ENCODE measurements at places on chromosomes 4 and X.
A peak's percentile ranks its signal among the peaks of the same experiment; 100 is the strongest.

- DNase-seq = no peak
These were observed 1777.8 kb upstream of the TENM3 start for GRCh38 chr4:180465364-180465763.

- DNase-seq = peak; percentile 32
These were observed at the start of gene IRAK1 for GRCh38 chrX:154019633-154020528. Gene IRAK1, minus strand, starts transcription at chrX:154019902. Its CDS starts 90 bp downstream, at chrX:154019812.

DNA sequence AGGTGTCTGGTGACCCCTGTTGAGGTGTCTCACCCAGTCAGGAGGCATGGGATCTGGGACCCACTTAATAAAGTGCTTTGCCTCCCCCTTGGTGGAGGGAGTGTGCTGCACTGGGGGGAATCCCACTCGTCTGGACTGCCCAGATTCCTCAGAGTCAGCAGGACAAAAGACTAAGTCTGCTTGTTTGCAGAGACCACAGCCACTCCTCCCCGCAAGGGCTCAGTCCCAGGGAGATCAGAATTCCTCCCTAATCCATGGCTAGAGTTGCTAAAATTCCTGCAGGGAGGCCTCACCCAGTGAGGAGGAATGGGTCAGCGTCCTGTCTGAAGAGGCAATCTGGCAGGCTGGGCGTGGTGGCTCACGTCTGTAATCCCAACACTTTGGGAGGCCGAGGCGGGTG, 442.2 kb downstream of the PABPC4L start:
- no peak for DNase-seq

DNA sequence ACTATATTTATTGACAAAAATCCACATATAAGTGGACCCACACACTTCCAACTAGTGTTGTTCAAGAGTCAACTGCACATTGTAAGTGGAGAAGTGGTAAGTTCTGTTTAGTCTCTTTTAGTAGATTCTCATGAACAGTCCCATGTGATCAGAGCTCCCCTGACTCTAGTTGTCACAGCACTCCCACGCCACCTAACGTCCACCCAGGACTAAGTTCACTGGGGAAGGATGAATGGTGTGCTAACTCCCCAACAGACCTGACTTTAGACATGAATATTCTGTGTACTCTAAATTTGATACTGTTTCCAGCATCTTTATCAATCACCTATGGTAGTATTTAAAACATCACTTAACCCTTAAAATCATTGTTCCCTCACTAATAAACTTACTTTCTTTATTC, 59.8 kb downstream of the PACRGL start:
- no peak for DNase-seq

GRCh38 chr4:8110071-8110986, 48.3 kb downstream of the ABLIM2 start:
- DNase-seq = no peak

DNA sequence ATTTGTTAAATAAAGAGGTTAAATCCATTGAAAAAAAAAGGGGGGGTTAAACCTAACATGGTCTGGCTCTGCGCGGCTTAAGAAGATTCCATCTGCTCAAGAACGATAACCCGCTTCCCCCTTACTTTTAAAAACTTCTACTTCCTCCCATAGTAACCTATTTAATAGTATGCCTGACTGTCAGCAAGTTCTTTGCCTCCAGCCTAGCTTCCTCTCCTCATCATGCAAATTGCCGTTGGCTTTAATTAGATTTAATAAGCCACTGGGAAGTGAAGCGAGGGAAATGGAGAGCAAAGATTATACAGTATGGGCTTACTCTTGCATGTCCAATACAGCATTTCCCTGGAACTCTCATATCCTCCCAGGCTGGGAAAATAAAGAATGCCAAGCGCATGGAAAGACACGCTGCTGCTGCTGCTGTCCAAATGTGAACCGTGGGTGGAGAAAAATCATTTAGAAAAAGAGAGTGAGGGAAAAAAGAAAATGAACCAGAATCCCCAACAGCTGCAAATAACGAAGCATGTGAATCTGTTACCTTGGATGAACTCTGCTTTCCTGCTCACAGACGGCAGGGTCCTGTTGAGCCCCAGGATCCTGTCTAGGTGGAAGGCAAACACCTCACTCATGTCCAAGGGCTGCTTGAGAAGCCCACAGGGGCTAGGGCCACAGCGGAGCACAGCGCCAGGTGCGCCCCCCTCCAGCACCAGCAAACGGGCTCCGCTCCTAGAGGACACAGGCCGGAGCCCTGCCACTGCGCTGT, 2.7 kb downstream of the GASK1B start:
- no peak for DNase-seq

DNA sequence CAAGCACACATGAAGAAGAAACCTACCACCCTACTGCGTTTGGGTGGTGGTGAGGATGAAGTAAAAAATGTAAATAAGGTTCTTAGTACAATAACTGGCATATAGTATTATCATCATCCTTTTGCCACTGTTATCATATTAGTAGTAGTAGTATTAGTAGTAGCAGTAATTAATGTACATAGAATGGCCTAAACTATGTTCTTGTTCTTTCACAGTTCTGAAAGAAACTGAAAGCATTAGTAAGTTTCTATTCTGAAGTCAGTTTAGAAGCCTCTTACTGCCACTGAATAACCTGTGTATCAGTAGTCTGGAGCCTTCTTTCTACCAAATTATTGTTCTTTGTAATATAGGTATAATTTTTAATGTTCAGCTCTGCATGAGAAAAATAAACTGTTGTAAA, 21.0 kb downstream of the COL4A6 start:
- DNase-seq = no peak

DNA sequence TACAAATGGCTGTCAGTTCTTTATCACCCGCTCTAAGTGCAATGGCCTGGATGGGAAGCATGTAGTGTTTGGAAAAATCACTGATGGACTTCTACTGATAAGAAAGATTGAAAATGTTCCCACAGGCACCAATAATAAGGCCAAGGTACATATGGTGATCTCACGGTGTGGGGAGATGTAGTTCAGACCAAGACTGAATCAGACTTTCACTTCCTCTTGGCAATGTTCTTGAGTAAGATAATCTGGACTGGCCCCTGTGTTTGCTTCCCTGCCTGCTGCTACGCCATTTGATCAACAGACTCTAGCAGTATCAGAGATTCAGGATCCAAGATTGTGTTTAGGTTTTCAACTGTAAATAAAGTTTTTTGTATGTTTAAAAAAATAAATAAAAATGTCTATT, 682.2 kb upstream of the AMOT start:
- DNase-seq = no peak

GRCh38 chrX:1323315-1323714, 13.3 kb upstream of the IL3RA start:
- DNase-seq = peak; percentile 30

- no peak for DNase-seq
These were observed 385 bp downstream of the DCLK2 start for GRCh38 chr4:150078579-150079080.

DNA sequence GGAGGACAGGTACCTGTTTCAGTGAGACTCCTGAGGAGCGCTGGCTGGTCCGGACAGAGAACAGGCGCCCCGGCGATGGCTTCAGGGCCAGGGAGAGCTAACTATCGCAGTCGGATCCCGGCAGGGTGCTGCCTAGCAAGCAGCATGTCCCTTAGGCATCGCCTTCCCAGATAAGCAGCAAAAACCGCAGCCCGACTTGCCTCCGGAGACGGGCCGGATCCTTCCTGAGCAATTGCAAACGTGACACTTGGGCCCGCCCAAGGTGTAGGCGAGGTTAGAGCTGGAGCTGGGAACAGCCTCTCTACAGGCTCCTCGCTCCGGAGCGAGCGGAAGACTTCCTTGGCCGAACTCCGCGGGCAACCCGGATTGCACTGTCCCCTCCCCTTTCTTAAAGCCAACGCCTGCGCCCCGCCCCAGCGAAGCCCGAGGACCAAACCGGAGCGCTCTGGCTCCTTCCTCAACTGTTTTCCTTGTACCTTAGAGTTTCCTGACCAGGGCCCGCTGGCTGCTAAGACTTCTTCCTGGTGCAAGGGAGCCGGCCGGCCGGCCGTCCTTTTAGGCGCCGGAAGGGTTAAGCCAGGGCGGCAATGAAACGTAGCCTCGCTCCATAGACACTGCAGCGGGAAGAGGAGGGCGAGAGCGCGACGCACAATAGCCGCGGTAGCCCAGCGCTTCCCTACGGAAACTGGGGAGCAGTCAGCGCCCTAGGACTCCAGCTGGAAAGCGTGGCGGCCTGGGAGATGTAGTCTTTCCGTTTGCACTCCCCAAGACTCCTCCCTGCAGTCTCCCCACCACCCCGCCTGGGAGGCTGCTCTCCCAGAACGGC, at the start of gene OPHN1:
Gene OPHN1 (minus strand): TSS at position 341 of the 826 bp plus-strand sequence. CDS start 475 bp downstream, outside the sequence.
- no peak for DNase-seq

DNA sequence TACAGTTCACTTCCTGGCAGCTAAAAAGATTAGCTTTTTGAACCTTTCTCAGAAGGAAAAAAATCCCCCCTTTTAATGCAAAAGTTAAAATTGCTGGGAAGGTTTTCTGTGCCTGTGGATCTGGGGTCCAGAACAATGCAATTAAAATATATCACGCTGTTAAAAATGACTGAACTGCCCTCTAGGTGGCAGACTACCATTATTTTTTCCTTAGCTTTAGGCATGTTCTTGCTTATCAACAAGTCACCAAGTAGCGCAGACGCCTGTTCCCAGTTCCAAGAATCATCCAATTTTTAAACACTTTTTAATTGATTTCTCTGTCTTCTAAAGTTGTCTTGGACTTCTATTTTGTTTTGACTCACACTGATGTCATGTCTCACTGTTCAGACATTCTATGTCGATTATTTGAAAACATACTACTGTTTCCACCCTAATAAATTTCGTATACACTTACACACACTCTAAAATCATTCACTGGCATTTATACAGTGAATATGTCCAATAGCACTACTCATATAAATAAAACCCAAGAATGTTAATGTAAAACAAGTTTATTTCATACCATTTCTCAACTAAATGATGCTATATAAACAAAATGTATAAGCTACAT, 661.6 kb downstream of the RAPGEF2 start:
- no peak for DNase-seq

- no peak for DNase-seq
These were observed 1594.7 kb downstream of the TECRL start for GRCh38 chr4:62814510-62815047.

- no peak for DNase-seq
These were observed 414.4 kb downstream of the AFF2 start for GRCh38 chrX:148914783-148915182.
